ENCODE measurements at places on chromosomes 7 and 10.

DNA sequence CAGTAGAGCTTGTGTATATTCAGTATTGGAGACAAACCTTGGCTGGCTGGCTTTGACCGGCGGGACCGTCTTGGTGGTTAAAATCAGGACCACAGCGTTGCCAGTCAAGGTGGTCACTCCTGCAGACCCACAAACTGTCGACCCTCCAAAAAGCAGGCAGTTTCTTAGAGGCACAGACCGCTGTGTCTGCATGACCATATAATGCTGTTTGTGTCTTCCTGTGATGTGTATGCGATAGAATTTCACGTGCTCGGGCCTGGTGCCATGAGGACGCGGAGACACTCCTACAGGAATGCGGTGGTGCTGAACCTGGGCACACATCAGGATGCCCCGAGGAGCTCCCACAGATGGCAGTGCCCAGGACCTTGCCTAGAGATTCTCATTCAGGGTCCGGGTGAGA is 34.8 kb downstream of the BNIP3 start:
- no peak for DNase-seq

DNA sequence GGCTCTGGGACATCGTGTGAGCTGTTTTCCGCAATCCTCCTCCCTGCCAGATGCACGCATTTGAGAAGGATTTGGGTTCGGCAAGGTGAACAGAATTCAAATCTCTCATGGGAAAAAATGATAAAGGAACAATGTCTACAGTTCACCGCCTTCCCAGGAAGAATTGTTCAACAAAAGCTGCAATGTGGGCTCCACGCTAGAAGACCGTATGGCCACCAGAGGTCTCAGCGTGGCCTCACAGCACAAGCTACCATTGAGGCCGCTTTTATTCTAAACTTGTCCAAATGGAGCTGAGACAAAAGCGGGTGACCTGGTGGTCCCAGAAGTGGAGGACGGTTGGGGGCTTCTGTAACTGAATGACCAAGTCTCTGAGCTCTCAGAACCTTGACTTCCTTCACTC is 733.1 kb downstream of the PARD3 start:
- DNase-seq: no peak

- DNase-seq: no peak
Observed at GRCh38 chr10:12228851-12229250, 32.9 kb downstream of the CDC123 start.

- no peak for DNase-seq
Observed at GRCh38 chr7:104758504-104758903, 255.5 kb upstream of the KMT2E start.

GRCh38 chr7:92520024-92520423 is 8.3 kb downstream of the PEX1 start:
- no peak for DNase-seq

- peak; percentile 71 for DNase-seq
Observed at GRCh38 chr10:110802551-110803238, 69.0 kb upstream of the PDCD4 start.

- DNase-seq: no peak
Observed at GRCh38 chr10:98268694-98269431, 869 bp upstream of the LOXL4 start.

- DNase-seq: no peak
Observed at GRCh38 chr10:77801474-77802161, 124.9 kb downstream of the DLG5 start.

DNA sequence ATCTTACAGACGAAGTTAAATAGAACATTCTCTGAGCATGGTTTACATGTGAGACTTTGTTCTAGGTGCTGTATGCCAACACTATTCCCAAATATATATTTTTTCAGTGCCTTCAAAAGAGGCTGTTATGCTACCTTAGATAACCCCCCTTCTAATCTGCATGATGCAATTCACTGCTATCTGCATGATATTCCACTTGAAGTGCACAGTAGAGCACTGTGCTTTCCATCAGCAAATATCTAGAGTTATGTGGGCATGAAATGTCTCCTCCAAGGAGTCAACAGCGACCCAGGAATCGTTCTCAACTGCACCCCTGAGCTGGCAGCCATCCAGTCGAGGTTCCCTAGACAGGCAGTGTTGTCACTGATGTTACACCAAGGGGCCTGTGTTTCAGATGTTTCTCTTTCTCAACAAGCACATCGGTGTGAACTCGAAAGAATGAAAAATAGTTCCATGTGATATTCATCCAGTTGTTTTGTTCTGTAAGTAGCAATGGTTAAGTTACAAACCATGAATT is 88.3 kb downstream of the PDE1C start:
- no peak for DNase-seq

DNA sequence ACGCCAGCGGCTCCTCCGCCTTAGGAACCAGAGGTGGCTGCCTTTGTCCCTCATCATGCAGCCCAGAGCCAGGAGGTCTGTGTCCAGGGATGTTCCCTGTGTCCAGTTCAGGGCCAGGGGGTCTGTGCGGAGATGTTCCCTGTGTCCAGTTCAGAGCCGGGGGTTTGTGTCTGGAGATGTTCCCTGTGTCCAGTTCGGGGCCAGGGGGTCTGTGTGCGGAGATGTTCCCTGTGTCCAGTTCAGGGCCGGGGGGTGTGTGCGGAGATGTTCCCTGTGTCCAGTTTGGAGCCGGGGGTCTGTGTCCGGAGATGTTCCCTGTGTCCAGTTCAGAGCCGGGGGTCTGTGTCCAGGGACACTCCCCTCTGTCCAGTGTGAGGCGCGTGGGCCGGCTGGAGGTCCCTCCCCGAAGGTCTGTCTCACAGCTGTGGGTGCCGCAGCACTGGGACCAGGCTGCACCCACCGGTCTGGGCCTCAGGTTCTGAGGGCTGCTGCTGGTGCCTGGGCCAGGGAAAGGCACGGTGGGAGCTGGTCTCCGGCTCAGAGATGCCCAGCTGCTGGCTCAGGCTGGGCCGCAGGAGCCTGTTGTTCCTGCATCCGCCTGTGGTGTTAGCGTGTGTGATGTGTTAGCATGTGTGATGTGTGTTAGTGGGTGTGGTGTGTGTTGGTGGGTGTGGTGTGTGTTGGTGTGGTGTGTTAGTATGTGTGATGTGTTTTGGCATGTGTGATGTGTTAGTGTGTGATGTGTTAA is 67.9 kb upstream of the CFAP46 start:
- no peak for DNase-seq

DNA sequence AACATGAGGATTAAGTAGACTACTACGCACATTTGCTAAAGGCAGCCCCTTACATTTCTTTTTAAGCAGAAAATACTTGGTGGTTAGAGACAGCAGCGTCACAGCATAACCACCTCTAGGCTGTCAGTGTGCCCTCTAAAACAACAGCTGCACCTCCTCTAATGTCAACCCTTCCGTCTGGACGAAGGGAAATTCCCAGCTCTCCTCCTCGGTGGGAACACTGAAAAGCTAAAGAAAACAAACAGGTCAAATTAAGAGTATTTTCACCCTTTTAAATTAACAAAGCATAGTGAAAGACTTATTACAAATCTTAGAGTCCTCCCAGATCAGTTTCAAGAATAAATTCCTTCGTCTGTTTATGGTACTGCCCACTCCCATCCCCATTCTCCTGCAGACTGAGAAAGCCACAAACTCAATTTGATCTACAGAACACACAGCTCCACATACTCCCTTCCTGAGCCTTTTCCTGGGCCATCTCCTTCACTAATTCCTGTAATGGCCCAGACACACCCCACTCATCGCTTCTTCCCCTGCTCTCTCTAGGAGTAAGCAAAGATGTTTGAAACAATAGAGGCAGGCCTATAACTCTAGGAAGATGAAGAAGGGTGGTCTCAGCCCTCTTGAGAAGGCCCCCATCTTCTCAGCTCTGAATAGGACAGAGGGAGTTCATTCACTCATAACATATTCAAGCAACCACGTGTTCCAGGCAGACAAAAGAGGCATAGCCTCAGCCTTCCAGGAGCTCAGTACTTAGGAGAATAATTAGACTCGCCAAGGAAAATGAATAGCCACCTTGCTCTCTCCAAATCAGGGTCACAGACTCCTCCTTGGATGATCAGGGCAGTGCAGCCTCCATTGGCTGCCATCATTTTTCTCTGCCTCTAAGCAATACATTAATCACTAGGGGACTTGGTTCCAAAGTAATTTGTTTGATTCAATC is 47.5 kb upstream of the HNRNPH3 start:
- no peak for DNase-seq

GRCh38 chr7:78125884-78126283 is 327.3 kb downstream of the PHTF2 start:
- DNase-seq: no peak

DNA sequence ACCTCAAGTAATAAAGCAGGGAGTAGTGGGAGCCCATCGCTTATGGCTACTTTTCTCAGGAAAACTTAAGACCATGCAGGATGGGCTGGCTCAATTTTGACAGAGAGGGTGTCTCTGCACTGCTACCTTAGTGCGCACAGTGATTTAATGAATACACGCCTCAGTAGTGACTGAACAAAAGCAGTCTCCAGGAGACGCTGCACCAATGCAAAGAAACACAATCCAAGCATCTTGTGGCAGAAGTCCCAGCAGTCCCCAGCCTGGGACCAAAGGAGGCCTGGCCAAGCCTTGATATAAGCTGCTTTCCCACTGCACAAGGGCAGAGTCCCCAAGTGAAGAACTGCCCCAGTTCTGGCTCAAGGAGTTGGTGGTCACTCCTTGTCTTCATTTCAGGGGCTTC is 368.9 kb downstream of the KCNMA1 start:
- DNase-seq: no peak

DNA sequence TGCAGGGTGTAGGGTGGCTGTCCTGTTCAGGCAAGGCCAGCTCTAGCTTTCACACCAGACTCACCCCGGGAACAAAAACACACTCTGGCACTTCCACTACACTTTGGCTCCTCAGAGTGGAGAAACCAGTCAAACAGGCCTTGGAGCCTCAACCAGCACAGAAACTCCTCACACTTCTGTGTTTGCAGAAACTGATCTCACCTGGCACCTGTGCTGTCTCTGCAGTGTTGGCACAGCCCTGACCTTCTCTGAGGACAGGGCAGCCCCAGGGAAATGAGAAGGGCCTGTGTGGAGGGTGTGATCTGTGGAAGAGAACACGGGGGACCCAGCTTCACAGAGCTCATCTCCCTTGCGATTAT is 4.1 kb upstream of the CALML5 start:
- no peak for DNase-seq

- DNase-seq: no peak
Observed at GRCh38 chr10:35153716-35154115, 27.1 kb downstream of the CREM start.

DNA sequence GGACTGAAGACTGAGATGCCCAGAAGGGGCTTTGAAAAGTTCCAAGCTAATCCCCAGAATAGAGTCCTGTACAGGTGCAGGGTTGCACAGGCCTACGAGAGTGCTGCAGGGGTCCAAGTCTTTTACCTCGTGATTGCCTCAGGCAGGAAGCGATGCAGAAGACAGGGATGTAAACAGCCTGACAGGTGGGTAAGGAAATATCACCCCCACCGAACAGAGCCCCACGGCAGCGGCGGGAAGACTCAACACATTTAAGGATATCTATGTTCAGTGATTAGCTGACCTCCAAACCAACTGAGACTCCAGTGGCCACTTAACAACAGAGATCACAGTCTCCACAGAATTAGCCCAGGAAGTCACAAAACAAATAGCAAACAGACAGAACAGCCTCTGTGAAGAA is 73.9 kb upstream of the VIPR2 start:
- no peak for DNase-seq

DNA sequence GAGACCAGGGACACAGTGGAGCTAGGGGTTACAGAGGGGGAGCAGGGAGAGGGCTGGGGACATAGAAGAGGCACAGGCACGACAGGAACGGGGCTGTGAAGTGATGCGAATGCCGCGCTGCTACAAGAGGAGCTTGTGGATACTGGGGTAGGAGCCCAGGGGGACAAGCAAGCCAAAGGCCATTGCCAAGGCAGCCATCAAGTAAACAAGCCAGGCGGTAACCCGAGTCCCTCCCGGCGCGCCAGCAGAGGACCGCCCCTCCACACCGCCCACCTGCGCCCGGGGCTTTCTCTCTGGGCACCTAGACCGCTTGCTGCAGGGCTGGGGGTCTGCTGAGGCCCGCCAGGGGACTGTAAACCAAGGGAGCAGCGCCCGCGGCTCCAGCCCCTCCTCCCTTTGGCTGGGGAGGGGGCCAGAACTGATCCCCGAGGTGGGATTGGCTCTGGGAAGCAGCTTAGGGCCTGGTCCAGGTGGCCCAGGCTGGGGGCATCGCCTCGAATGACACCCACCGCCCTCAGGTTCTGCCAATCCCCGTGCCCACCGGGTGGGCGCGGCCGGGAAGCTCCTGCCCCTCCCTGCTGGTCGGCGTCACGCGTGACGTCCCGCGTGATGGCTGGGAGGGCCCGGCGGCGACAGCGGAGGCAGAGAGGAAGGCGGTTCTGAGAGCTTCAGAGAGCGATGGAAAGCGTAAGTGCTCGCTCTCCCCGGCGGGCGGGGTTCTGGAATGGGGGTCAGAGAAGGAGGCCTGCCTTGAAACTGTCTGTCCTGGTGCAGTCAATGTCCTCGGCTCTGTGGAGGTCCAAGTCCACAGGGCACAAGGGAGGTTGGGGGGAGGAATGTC is 982 bp downstream of the SFXN3 start:
- peak; percentile 88 for DNase-seq

GRCh38 chr10:74969093-74969492 is 142.4 kb upstream of the SAMD8 start:
- no peak for DNase-seq

- DNase-seq: no peak
Observed at GRCh38 chr10:14669576-14669975, 105.1 kb downstream of the FAM107B start.

DNA sequence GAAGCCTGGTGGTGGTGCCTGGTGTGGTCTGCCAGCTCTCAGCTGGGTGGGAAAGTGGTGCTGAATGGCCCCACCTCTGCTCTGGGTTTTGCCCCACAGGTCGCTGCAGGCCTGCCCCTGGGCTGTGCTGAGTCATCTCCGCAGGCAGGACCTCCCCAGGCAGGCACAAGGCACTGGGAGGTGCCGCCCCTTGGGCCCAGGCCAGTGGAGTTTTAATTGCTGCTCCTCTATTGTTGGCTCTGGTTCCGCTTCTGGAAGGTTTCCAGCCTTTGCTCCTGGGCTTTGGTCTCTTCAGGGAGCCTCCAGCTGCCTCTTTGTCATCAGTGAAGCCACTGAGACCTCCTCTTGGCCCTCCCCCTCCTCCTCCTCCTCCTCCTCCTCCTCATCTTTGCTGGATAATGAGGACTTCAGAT is 180.3 kb upstream of the GRB10 start:
- DNase-seq: peak; percentile 48

- DNase-seq: no peak
Observed at GRCh38 chr10:119367841-119368549, 160.6 kb downstream of the GRK5 start.

DNA sequence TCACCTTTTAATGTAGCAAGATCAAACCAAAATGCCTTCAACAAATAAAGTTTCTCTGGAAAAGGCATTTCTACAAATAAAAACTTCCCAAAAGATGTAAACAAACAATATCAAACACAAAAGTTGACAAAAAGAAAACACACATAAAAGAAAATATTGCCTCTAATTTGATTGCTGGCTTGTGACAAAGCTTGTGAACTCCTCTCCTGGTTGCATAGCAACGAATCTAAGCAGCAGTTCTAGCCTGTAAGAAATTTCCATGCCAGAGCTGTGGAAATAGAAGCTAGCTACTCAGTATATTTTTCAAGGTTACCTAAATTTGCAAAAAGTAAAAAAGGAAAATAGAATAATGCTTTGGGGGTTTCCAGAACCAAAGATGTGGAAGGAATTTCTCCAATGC is 173.9 kb upstream of the CDK1 start:
- DNase-seq: no peak
